ENCODE measurements at places on chromosomes 16 and 17. TPM values are rescaled to one million over a fixed set of nuclear protein-coding genes. Genes with fewer than 3 reads are reported as not detected.

The MYH2 gene
- 1.4 TPM for total RNA-seq

DNA sequence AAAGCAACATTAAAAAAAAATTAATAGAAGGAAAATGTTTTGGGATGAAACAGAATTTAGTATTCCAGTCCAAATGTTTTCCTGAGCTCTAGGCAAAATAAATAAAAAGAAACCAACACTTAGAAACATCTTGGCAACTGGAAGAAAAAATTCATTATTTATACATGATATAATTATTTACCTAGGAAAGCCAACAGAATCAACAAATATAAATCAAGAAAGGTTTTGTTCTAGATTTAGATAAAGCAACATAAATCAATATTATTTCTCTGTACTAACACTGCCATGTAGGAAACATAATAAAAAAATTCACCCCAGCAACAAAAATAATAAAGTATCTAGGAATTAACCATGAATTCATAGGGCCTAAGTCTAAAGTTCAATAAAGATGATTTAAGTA, 167.4 kb downstream of the MYO1D start:
- no peaks in the 10 kb centered on the region for H3K27me3 ChIP-seq
- no peaks in the 10 kb centered on the region for H3K4me1 ChIP-seq
- no peaks in the 10 kb centered on the region for H3K36me3 ChIP-seq
- no peak overlapping the region for H3K4me3 ChIP-seq
- no peak for DNase-seq
- no peak overlapping the region for H3K27ac ChIP-seq

The TAT gene
- total RNA-seq, result not detected

- no peak overlapping the region for H3K27ac ChIP-seq
- DNase-seq, result no peak
- no peaks in the 10 kb centered on the region for H3K27me3 ChIP-seq
These were observed 8.0 kb upstream of the MYL4 start for GRCh38 chr17:47201166-47201565.

DNA sequence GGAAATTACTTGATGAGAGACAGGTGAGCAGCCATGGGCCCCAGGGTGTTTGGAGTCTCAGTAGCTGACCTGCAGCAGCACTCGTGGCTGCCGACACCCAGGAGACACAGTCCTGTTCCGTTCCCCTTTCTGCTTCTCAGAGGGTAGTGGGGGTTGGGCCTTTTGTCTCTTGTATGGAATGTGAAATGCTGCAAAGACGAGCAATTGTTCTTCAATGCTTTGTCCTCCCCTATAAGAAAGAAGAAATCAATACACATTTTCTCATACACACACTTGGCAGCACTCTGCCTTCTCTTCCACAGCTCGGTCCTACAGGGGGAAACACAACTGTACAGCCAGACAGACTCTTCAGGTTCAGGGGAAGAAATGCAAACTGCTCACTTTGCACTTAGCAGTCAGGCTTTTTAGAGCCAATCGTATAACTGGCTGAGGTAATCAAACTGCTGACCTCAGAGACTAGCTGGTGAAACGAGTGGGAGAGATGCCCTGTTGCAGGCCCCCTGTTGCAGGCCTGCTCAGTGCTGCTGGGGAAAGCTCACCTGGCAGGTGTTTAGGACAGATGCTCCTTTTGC, 96.7 kb downstream of the AATF start:
- DNase-seq, result no peak
- H3K27ac ChIP-seq, result no peak overlapping the region
- no peak overlapping the region for H3K4me3 ChIP-seq
- H3K27me3 ChIP-seq, result no peaks in the 10 kb centered on the region
- peaks cover 8% of the 10 kb centered on the region for H3K36me3 ChIP-seq

DNA sequence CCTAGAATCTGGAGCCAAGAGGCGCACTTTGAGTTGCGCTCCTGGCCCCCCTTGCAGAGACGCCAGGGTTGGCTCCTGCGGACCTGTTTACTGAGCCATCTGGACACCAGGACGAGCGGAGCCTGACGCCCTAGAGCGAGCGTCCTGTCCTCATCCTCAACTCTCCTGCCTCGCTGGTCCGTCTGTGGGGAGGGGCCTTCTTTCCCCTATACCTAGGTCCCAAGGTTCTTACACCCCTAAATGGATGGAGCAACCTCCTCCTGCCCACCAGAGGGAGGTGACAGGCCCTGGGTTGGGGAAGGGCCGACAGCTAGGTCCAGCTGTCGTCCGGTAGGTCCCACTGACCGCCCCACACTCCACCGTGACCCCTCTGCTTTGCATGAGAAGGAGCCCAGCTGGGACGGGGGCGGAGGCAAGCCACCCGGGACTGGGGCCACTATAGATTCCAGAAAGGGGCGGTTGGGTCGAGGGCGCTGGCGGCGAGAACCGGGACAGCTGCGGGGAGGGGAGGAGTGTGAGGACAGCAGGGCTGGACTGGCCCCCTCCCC, 3.1 kb upstream of the LHX1 start:
- peaks cover 83% of the 10 kb centered on the region for H3K4me1 ChIP-seq
- no peaks in the 10 kb centered on the region for H3K36me3 ChIP-seq
- DNase-seq, result no peak
- no peak overlapping the region for H3K27ac ChIP-seq

DNA sequence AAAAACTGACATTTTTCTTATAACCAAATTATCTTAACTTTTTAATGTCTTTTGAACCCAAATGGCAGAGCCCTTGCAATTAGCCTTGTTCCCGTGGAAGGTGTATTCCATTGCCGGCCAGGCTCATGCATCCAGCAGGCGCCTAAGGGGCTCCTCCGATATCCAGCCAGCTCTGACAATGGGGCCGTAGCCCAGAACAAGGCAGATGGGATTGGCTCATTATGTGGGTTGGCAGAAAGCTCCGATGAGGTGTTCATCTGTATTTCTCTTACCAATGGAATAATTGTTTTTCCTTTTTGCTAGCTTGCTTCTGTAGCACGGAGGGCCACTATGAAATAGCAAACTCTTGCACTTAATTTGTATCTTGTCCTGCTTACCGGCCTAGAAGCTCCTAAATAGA, 208.2 kb upstream of the CHMP6 start:
- peaks cover 4% of the 10 kb centered on the region for H3K36me3 ChIP-seq
- no peak overlapping the region for H3K27ac ChIP-seq
- no peaks in the 10 kb centered on the region for H3K27me3 ChIP-seq
- H3K4me3 ChIP-seq, result no peak overlapping the region
- H3K4me1 ChIP-seq, result peaks cover 42% of the 10 kb centered on the region
- no peak for DNase-seq

DNA sequence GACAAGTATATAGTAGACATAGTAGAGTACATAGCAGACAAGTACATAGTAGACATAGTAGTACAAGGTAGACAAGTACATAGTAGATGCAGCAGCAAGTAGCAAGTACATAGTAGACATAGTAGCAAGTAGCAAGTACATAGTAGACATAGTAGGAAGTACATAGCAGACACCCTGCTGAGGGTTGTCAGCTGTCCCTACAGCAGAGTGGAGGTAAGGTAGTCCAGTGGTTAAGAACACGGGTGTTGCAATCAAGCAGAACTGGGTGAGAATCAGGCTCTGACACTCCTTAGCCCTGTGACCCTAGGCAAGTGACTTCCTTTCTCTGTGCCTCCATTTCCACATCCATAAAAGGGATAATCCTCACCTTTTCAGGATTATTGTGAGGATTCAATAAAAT, 94.7 kb downstream of the NOG start:
- H3K27ac ChIP-seq, result no peak overlapping the region
- no peak overlapping the region for H3K4me3 ChIP-seq
- no peaks in the 10 kb centered on the region for H3K36me3 ChIP-seq
- H3K27me3 ChIP-seq, result no peaks in the 10 kb centered on the region
- DNase-seq, result no peak
- no peaks in the 10 kb centered on the region for H3K4me1 ChIP-seq
